Activated CD4-positive, alpha-beta T cell treated with anti-CD3 and anti-CD28 coated beads, Interleukin-2, amount 10 ng/mL, durations not matched to agents 24 days and 14 days (primary cell): ENCODE measurements at places on chromosomes 7 and 10. TPM values are rescaled to one million over a fixed set of nuclear protein-coding genes. Genes with fewer than 3 reads are reported as not detected.

DNA sequence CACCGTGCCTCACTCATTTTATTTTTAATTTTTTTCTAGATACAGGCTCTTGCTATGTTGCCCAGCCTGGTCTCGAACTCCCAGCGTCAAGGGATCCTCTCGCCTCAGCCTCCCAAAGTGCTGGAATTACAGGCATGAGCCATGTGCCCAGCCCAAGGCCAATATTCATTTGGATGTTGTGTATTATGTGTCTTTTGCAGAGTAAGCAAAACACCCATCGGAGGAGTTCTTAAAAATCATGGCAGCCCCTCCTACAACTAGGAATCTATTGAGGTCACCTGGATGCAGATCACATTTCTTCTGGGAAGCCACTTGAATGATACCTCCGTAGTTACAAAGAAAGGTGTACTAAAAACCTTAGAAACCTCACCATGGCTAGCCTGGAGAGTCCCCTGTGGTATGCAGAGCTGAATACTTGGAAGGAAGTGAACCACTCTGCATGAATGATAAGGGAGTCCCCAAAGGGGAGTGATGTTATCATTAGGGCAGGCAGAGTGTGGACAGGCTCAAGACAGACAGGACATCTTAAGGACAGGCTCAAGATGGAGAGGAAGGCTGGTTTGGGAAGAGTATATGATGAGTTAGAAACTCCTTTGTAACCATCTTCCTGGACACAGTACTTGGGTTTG is 185.7 kb downstream of the TAX1BP1 start:
- H3K27ac ChIP-seq: no peak overlapping the region
- DNase-seq: no peak
- H3K4me1 ChIP-seq: peaks cover 4% of the 10 kb centered on the region
- peaks cover 4% of the 10 kb centered on the region for H3K27me3 ChIP-seq
- no peaks in the 10 kb centered on the region for H3K36me3 ChIP-seq

- H3K27ac ChIP-seq: no peak overlapping the region
- no peak for DNase-seq
- no peaks in the 10 kb centered on the region for H3K27me3 ChIP-seq
- H3K36me3 ChIP-seq: no peaks in the 10 kb centered on the region
- H3K4me1 ChIP-seq: no peaks in the 10 kb centered on the region
- H3K4me3 ChIP-seq: no peak overlapping the region
Measured at GRCh38 chr10:66505003-66505657, 420.7 kb upstream of the LRRTM3 start.

DNA sequence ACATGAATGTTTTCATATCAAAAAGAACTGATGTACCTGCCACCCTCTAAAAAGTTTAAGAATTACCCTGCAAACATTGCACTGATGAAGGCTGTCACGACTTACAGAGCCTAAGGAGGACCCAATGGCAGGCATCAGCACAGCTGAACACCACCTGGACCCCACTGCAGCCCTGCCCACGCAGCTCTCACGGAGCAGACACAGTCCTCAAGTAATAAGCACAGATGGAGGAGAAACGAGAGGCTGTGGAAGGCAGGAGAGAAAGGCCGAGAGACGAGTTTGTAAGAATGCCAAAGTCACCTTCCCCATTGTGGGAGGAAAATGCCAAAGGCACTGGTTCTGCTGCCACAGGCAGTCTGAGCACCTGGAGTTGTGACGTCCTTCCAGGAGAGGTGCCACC is 135.0 kb downstream of the DLG5 start:
- DNase-seq: no peak

DNA sequence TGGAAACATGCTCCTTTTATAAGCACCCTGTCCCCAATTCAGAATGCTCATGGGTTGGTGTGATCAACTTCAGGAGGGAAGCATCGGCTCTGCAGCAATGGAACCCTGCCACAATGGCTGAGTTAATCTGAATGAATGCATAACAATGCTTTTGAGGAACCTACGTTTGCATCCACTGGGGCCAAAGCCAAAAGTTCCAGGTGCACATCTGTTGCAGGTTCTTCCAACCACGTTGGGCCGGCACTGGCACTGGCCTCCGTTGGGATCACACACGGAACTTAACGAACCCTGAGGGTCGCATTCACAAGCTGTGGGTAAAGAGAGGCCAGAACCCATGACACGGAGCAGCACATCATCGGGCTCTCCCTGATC is 43.4 kb downstream of the LAMB1 start:
- DNase-seq: no peak
- no peak overlapping the region for H3K27ac ChIP-seq
- H3K4me1 ChIP-seq: no peaks in the 10 kb centered on the region
- no peaks in the 10 kb centered on the region for H3K36me3 ChIP-seq
- peaks cover 4% of the 10 kb centered on the region for H3K27me3 ChIP-seq

The OR9A2 gene
- total RNA-seq: not detected in 2 replicates

The CRYGN gene
- not detected in 2 replicates for total RNA-seq

GRCh38 chr10:116088985-116089384 is 184.0 kb downstream of the GFRA1 start:
- no peak overlapping the region for H3K4me3 ChIP-seq
- no peaks in the 10 kb centered on the region for H3K27me3 ChIP-seq
- no peaks in the 10 kb centered on the region for H3K4me1 ChIP-seq

DNA sequence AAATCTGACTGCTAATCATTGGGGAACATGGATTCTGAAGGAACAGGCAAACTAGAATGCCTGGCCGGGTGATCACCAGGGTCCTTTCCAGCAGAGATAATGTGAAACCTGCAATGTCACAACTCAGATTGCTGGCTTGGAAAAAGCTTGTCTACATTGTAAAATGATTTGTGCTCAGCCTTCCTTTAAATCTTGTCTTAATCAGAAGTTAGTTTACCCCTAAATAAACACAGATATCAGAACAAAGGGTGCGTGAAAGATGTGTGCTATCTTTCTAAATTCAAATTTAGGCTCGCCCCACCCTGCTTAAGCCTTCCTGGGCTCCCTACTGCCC is 26.3 kb downstream of the COBL start:
- H3K4me3 ChIP-seq: no peak overlapping the region
- no peaks in the 10 kb centered on the region for H3K36me3 ChIP-seq
- no peak for DNase-seq
- H3K4me1 ChIP-seq: no peaks in the 10 kb centered on the region

- H3K27me3 ChIP-seq: peaks cover 3% of the 10 kb centered on the region
- no peak for DNase-seq
- H3K4me1 ChIP-seq: peaks cover 2% of the 10 kb centered on the region
- no peak overlapping the region for H3K27ac ChIP-seq
- no peak overlapping the region for H3K4me3 ChIP-seq
- no peaks in the 10 kb centered on the region for H3K36me3 ChIP-seq
Measured at GRCh38 chr7:148661471-148661870, 37.2 kb upstream of the CUL1 start.

The GBX1 gene
- not detected in 2 replicates for total RNA-seq

The EPDR1 gene
- total RNA-seq: 0.36 and 0.54 TPM in 2 replicates

DNA sequence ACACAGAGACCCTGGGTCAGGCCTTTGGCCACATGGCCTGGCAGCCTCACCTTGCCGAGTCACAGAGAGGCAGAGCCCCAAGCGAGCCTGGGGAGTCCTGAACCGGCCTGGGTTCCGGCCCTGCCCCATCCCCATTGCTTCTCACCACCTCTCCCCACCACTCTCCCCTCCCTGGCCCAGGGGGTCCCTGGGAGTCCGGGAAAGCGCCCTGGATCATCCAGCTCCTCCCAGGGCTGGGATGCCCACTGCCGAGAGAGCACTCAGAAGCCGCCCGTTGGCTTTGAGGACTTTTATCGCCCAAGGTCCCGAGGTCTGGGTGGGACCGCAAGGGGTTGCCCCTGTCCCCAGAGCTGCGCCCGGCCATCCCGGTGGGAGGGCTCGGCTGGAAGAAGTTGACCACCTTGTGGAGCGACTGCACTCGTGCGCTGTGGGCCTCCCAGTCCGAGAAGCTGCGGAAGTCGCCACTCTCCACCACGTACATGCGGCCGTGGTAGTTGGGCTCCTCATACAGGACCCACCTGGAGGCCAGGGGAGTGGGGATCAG is 8.1 kb downstream of the CRYGN start:
- no peak for DNase-seq
- H3K27me3 ChIP-seq: peaks cover under 1% of the 10 kb centered on the region
- H3K4me3 ChIP-seq: no peak overlapping the region
- H3K4me1 ChIP-seq: peaks cover 30% of the 10 kb centered on the region

DNA sequence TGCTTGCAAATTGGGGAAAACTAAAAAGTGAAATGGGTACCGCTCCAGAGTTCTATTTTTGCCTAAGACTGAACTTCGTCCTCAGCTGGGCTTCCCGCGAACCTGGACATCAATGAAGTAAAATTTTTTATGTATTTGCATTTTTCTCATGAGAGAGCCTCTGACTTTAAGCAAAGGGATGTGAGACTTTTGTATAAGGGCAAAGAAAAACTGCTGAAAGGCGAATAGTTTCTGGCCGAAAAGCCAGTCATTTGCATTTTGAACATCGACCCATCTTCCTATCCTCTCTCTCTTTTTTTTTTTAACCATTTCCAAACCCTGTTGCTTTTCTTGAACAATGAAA is 573 bp downstream of the PMPCB start:
- H3K36me3 ChIP-seq: peaks cover 34% of the 10 kb centered on the region
- DNase-seq: no peak
- H3K4me1 ChIP-seq: peaks cover 29% of the 10 kb centered on the region
- peaks cover 12% of the 10 kb centered on the region for H3K27me3 ChIP-seq
- peak overlapping the region; percentile 99 for H3K4me3 ChIP-seq
- peak overlapping the region; percentile 95 for H3K27ac ChIP-seq

The EVX1 gene
- total RNA-seq: not detected in 2 replicates

The GIMAP2 gene
- total RNA-seq: 28.2 TPM in 2 replicates

- no peak for DNase-seq
- H3K27me3 ChIP-seq: no peaks in the 10 kb centered on the region
- H3K27ac ChIP-seq: no peak overlapping the region
- peaks cover 2% of the 10 kb centered on the region for H3K4me1 ChIP-seq
Measured at GRCh38 chr7:157596026-157596425, 259.2 kb downstream of the DNAJB6 start.

- H3K4me3 ChIP-seq: no peak overlapping the region
- H3K4me1 ChIP-seq: no peaks in the 10 kb centered on the region
- H3K36me3 ChIP-seq: no peaks in the 10 kb centered on the region
- H3K27ac ChIP-seq: no peak overlapping the region
- no peaks in the 10 kb centered on the region for H3K27me3 ChIP-seq
- DNase-seq: no peak
Measured at GRCh38 chr7:68697796-68698280, 900.4 kb upstream of the AUTS2 start.

The ANXA11 gene
- total RNA-seq: 223 and 232 TPM in 2 replicates

- no peaks in the 10 kb centered on the region for H3K36me3 ChIP-seq
- no peaks in the 10 kb centered on the region for H3K4me1 ChIP-seq
- no peak overlapping the region for H3K27ac ChIP-seq
Measured at GRCh38 chr7:13414181-13414580, 575.3 kb downstream of the ETV1 start.

DNA sequence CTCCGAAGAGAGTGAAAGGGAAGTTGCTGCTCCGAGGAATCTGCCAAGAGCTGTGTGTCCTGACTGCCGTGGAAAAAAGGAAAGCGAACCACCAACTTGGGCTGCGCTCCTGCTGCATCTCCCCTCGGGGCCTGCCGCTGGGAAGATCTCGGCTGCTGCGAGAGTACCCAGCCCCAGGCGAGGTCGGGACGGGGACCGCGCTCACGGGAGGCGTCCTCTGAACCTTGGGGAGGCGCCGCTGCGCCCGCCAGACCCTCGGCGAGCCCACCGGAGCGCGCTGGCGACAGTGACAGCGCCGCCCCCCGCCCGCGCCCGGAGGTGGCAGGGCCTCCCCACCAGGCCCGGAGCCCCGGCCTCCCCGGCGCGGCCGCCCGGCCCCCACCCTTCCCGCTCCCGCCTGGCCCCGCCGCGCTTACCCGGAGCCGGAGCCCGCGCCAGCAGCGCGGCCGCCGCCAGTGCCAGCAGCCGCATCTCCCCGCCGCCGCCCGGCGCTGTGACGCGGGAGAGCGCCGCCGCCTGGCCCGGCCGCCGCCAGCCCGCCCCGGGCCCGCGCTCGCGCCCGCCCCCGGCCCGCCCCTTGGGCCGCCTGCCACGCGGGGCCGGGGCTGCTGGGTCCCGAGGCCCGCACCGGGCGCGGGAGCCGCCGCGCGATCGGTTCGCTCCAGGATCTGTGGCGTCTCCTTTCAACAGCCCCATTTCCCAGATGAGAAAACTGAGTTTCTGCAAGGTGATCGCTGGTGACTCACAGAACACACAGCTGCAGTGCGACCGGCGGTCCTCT is at the start of gene VSTM4:
TSS of gene VSTM4 (minus strand) at position 508 of the 781 bp plus-strand sequence. CDS start at position 471, 37 bp downstream.
- no peak within 1 kb of the TSS for H3K27ac ChIP-seq
- H3K4me3 ChIP-seq: peak within 1 kb of the TSS; percentile 53
- no peak for DNase-seq
- peaks cover 46% of the 10 kb centered on the region for H3K27me3 ChIP-seq

GRCh38 chr7:99001482-99002147 is 123.3 kb downstream of the TRRAP start:
- H3K4me3 ChIP-seq: no peak overlapping the region
- no peak overlapping the region for H3K27ac ChIP-seq
- H3K36me3 ChIP-seq: peaks cover 38% of the 10 kb centered on the region

The SPDYE3 gene
- not detected in 2 replicates for total RNA-seq

The LIPJ gene
- total RNA-seq: not detected in 2 replicates

GRCh38 chr10:21159669-21160068 is 262.6 kb upstream of the NEBL start:
- H3K36me3 ChIP-seq: no peaks in the 10 kb centered on the region
- no peak overlapping the region for H3K4me3 ChIP-seq
- DNase-seq: no peak
- H3K27ac ChIP-seq: no peak overlapping the region

DNA sequence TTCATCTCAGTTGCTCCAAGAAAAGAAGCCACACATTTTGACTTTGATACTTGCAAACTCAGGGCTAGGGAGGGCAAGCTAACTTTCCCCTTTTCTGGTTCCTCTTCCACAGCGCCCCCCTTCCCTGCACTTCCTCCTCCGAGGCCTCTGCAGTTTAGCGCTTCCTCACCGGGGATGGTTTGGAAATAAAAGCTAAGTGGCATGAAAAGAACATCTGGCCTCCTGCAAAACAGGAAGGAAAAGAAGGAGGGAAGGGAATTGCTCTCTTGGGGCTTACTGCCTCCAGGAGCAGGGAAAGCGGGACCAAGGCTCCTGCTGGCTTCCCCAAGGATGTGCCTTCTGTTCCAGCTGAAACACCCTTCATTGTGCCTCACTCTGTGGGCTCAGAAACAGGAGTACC is 42.3 kb downstream of the PRKCQ start:
- peak overlapping the region; percentile 47 for H3K27ac ChIP-seq
- DNase-seq: no peak
- H3K36me3 ChIP-seq: peaks cover 39% of the 10 kb centered on the region

- H3K36me3 ChIP-seq: peaks cover 2% of the 10 kb centered on the region
- H3K4me3 ChIP-seq: no peak overlapping the region
- H3K27ac ChIP-seq: no peak overlapping the region
- peak; percentile 86 for DNase-seq
- no peaks in the 10 kb centered on the region for H3K27me3 ChIP-seq
- peaks cover 20% of the 10 kb centered on the region for H3K4me1 ChIP-seq
Measured at GRCh38 chr7:2104107-2104710, 128.5 kb downstream of the MAD1L1 start.

The LIPM gene
- total RNA-seq: not detected in 2 replicates

GRCh38 chr10:23158370-23158769 is 33.7 kb upstream of the PTF1A start:
- peak; percentile 76 for DNase-seq
- H3K4me3 ChIP-seq: no peak overlapping the region
- H3K27me3 ChIP-seq: peaks cover 6% of the 10 kb centered on the region
- no peak overlapping the region for H3K27ac ChIP-seq
- H3K36me3 ChIP-seq: no peaks in the 10 kb centered on the region

The POM121C gene
- total RNA-seq: 90.1 and 93.6 TPM in 2 replicates

The TMEM139 gene
- 0.38 and 0.42 TPM in 2 replicates for total RNA-seq

The CALCR gene
- total RNA-seq: not detected in 2 replicates

- no peak overlapping the region for H3K4me3 ChIP-seq
- no peaks in the 10 kb centered on the region for H3K4me1 ChIP-seq
- H3K27me3 ChIP-seq: peaks cover 14% of the 10 kb centered on the region
Measured at GRCh38 chr10:93560541-93560940, 5.9 kb upstream of the FFAR4 start.
